Cardiac fibroblast (primary cell): ENCODE measurements at places on chromosomes 5 and 9.

- no peak for DNase-seq
Observed at GRCh38 chr5:101346447-101346846, 443.4 kb upstream of the ST8SIA4 start.

DNA sequence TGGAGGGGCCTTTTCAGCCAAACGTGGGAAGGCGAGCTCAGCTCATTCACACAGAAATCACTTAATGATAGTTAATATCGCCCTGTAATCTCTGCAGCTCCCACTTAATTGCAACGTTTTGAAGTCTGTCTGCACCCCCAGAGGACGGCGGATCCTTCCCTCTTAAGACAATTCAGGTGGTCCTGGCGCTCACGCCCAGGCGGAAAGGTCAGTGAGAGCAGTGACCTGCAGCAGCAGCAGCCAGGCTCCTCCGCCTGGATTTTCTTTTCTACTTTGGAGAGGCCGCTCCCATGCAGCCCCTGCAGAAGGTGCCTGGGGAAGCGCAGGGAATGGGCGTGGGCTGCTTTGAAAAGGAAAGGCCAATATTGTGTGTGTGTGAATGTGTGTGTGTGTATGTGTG, 400.9 kb upstream of the IRX1 start:
- DNase-seq, result no peak

- peak; percentile 3 for DNase-seq
Observed at GRCh38 chr5:158553195-158553961, 546.3 kb downstream of the EBF1 start.

GRCh38 chr5:172311605-172312004, 28.0 kb upstream of the UBTD2 start:
- peak; percentile 32 for DNase-seq

DNA sequence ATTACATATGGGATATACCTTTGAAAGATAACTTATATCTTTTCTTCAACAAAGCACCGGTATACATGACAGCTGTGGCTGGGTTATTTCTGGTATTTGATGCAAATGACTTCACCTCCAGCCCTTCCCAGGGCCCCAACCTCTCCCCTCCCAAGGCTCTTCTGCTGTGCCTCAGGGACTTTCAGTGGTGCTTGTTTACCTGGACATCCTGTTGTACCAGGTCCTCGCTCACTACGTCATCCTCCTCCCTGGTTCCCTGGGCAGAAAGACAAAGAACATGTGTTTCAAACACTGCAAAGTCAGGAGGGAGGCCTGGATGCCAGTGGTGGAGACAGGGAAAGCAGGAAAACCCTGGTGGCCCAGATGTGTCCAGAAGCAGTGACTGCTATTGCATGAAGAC, 23.4 kb downstream of the ANXA6 start:
- DNase-seq, result no peak

GRCh38 chr5:120372899-120373298, 91.2 kb upstream of the PRR16 start:
- no peak for DNase-seq

- DNase-seq, result no peak
Observed at GRCh38 chr9:94772639-94773303, 46.3 kb downstream of the AOPEP start.

DNA sequence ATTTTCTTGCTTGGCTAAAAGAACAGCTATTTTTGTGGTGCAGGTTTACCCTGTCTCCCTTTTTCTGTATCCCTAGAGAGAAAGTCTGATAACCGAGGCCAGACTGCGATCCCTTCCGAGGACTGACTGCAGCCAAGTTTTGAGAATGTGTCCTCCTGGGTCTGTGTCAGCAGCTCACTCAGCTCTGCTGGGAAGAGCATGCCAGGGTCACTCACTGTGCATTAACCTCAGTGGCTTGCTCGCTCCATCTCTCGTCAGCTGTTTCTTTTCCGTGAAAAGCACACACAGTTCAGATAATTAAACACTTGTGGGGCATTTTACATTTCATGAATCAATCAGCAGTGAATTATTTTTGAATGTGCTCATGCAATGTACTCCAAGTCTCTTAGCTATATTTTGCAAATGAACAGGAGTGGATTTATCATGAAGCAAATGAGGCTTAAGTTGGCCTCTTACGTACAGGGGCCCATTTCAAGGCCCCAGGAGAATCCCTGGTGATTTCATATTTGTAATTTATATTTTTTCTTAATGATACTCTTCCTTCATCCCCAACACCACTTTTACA, 252.1 kb downstream of the SMARCA2 start:
- DNase-seq, result peak; percentile 42

DNA sequence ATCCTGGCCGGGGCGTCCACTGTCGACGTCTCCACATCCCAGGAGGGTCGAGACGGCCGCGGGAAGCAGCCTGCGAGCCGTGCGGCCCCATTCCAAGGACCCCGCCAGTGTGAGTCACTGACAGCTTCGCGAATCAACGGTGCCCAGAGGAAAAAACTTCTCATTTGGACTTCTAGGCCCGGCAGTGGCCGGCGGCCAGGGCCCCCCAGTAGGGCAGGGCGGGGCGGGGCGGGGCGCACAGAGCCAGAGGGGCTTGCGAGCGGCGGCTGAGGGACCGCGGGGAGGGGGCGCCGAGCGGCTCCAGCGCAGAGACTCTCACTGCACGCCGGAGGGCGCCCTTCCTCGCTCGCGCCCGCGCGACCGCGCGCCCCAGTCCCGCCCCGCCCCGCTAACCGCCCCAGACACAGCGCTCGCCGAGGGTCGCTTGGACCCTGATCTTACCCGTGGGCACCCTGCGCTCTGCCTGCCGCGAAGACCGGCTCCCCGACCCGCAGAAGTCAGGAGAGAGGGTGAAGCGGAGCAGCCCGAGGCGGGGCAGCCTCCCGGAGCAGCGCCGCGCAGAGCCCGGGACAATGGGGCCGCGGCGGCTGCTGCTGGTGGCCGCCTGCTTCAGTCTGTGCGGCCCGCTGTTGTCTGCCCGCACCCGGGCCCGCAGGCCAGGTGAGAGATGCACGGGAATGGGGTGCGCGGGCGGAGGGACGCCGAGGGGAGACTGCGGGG, at the start of gene F2R:
Gene F2R, plus strand, starts transcription at position 391 of the 720 bp plus-strand sequence. Its CDS starts 182 bp downstream, at position 573.
- DNase-seq, result peak; percentile 92

- no peak for DNase-seq
Observed at GRCh38 chr9:70566751-70567150, 152.3 kb upstream of the KLF9 start.

- no peak for DNase-seq
Observed at GRCh38 chr9:98142182-98142907, 23.3 kb upstream of the TRIM14 start.

- no peak for DNase-seq
Observed at GRCh38 chr5:135894789-135895188, 852 bp downstream of the IL9 start.

- DNase-seq, result no peak
Observed at GRCh38 chr9:19689328-19690101, 99.3 kb downstream of the SLC24A2 start.

GRCh38 chr5:121377461-121377860, 474.2 kb upstream of the FTMT start:
- peak; percentile 1 for DNase-seq

- no peak for DNase-seq
Observed at GRCh38 chr5:155529362-155529761, 515.8 kb downstream of the KIF4B start.

- no peak for DNase-seq
Observed at GRCh38 chr9:27496135-27496504, 28.0 kb upstream of the IFNK start.

DNA sequence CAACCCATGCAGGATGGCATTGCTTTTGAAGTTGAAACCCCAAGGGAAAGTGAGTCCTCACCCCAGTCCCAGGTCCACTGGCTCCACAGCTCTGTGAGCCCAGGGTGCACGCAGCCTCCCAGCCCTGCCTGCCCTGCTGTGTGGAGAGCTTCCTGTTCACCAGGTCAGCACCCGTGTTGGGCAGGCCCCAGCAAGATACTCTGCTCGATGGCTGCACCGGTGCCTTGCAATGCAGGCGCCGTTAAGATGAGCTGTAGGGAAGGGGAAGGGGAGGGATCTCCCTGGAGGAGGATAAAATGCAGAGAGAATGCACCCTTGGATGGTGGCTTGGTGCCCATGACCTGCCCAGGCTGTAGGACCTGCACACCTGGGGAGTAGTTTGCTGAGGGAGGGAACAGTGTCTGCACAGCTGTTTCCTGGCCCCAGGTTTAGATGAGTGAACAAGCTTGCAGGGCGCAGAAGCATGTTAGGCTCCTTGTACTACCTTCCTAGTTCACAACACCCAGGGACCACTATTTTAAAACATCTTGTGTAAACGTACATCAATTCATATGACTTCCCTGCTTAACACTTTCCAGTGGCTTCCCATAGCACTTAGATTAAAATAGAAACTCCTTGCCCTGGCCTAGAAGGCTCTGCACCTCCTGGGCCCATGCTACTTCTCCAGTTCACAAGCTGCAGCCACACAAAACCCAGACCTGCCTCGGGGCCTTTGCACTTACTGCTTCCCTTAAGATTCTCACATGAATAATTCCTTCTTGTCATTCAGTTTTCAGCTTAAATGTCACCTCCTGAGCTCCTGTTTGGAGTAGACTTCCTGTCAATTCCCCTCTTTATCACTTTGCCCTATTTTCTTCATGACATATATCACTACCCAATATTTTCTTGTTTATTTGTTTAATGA, 19.6 kb downstream of the FAT2 start:
- DNase-seq, result no peak

- no peak for DNase-seq
Observed at GRCh38 chr5:134022333-134022732, 17.6 kb upstream of the VDAC1 start.

- no peak for DNase-seq
Observed at GRCh38 chr5:160655717-160656116, 196.3 kb downstream of the ATP10B start.

GRCh38 chr9:128002959-128003358, 22.2 kb upstream of the EEIG1 start:
- DNase-seq, result no peak

GRCh38 chr9:121298016-121298538, 30.1 kb downstream of the GSN start:
- DNase-seq, result no peak

DNA sequence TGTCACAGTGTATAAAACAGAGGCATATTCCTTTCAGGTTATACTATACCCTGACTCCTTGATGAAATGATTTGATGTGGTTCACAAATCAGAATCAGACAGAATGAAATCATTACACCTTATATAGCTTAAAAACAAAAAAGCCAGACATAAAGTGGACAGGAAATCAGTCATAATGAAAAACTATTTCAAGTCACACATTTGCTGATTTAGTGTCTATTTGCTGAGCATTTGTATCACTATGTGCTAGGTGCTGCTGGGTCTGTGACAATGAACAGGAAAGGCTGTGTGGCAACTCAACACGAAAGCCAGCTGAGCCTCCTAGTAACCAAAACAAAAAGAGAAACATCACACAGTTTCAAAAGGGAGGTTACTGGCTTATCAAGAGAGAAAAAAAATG, 194.0 kb downstream of the EFNA5 start:
- DNase-seq, result peak; percentile 77

- DNase-seq, result no peak
Observed at GRCh38 chr5:96117771-96118651, 156.4 kb upstream of the ELL2 start.

- DNase-seq, result no peak
Observed at GRCh38 chr9:125960626-125961025, 213.5 kb downstream of the PBX3 start.

DNA sequence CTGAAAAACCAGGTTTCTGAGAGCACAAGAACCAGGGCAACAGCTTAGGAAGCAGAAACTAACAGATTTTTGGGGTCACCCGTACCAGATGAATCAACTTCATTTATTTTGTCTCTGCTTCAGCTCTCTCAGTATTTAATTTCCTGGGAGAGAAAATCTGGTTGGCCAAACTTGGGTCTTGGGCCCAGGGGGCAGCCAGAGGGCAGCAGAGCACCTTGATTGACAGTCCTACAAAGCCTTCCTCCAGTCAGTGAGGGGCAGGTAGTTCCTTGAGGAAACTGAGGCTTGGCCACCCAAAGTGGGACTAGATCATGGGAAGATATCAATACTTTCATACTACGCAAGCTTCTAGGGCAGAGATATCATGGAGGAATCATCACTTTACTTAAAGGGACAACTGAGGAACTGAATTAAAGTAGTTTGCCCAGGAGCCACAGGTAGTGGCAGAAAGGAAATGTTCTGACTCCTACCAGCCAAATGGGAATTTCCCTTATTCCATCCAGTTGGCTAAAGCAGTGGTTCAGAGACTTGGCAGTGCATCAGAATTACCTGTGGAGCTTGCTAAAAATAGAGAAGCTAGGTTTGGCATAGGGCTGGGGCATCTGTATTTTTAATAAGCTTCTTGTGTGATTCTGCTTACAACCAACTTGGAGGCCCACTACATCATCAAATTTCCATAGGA, 21.5 kb upstream of the ARHGAP26 start:
- DNase-seq, result peak; percentile 39

DNA sequence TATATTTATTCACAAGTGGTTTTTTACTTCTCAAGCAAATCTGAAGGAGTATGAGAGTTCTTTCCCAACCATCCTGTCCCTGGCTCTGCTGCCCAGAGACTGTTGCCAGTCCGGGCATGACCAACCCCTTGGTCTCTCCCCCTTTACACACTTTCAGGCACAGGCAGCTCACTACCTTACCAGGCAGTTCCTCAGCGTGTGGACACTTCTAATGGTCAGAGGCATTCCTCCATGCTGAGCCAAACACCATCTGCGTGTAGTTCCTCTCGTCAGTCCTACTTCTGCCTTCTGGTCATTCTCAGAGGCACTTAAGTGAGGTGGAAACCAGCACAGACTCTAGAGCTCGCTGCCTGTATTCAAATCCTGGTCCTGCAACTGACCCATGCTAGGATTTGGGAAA, 56.1 kb downstream of the TSTD2 start:
- no peak for DNase-seq

DNA sequence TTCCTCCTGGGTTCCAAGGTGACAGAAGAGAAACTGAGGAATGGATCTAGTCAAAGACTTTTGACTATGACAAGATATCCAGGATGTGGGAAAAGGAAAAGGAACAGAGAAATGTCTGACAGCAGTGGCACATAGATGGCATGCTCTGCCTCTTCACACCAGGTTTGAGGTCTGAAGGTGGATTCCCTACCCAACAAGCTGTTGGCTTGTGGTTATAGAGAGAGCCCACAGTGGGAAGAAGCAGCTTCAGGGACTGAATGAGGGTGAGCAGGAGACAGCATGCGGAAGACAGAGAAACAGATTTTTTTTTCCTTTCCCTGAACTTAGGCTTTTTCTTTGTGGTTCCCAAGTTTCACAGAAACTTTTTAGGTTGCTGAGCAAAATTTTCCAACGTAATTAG, 20.6 kb downstream of the IFNW1 start:
- no peak for DNase-seq

- DNase-seq, result no peak
Observed at GRCh38 chr9:29717631-29718030, 2144.3 kb upstream of the C9orf72 start.

- peak; percentile 74 for DNase-seq
Observed at GRCh38 chr5:17258431-17258830, 41.0 kb downstream of the BASP1 start.

DNA sequence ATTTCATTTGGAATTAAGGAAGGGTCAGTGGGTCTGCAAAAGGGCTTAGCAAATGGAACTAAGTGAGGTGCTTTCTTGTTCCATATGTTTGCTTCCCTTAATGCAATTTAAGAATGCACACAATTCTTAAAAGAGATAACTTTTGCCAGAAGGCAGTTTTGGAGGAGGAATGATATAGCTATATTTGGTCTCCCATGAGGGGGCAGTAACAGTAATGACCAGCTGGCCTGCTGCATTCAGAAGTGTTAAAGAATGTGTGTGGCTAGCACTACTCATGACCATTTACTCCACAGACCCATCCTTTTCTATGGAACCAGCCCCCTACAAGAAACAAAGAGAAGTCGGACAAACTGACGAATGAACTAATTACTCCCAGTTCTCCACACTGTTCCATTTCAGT, 638.9 kb downstream of the RAB3C start:
- no peak for DNase-seq
